HFFc6 (cell line): ENCODE measurements at places on chromosomes 5 and 9. TPM values are rescaled to one million over a fixed set of nuclear protein-coding genes. Genes with fewer than 3 reads are reported as not detected.

- DNase-seq = no peak
Observed at GRCh38 chr9:6927838-6928237, 170.1 kb downstream of the KDM4C start.

DNA sequence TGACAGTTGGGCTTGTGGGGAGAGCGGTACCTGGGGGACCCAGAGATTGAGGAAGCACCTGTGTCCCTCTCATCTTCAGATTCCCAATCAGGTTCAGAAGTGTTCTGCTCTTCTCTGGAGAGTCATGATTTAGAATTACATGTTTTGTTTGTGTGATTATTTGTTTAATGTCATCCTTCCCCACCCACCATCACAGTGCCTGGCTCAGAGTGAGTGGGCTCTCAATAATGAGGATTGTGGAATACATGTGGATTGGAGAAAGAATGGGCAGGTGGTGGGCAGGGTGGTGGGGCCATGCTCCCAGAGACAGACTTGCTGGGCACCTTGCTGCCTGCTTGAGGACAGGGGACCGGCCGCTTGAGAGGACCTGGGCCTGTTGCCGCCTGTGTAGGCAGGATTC, 88.0 kb downstream of the PPARGC1B start:
- DNase-seq = no peak

DNA sequence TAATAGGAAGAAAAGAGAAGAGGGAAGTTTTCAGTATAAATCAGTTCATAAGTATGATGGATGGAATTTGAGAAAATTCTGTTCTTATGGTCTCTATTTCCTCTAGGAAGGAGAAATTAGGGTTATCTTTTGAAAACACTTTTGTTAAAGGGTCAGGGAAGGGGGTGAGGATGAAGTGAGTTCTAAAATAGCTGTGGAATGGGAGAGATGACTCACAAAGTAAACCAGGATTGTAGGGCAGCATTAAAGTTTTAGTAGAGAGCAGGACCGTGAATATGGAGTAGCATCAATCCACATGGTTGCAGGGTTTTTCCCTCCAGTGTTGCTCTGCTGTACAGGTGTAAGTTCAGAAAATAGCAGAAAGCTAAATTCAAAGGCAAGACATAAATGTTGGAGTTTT, 32.4 kb downstream of the MUSK start:
- peak; percentile 34 for DNase-seq

Gene PCDHA1
- total RNA-seq = 0.09 to 0.21 TPM (median 0.21 TPM) in 3 replicates

- peak; percentile 69 for DNase-seq
Observed at GRCh38 chr5:122156724-122157325, 27.5 kb downstream of the ZNF474 start.

- DNase-seq = peak; percentile 53
Observed at GRCh38 chr5:31449174-31449573, 82.7 kb downstream of the DROSHA start.

Gene RIGI
- 4.5 to 6.0 TPM (median 4.8 TPM) in 3 replicates for total RNA-seq

DNA sequence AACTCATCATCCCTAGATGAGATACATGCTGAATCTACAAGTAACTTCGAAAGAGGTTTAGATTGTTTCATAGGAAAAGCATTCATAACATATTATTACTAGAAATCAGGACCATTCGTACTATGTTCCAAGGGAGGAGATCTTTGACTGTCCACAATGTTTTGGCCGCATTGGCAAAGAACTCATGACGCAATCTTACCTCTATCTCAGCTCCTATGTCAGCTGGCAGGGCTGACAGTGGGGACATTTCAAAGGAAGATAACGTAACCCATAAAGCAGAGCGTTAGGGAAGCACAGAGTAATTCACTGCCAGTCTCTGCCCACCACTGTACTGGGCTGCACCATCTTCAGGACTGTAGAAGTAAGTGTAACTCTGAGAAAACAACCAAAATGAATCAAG, 69.7 kb downstream of the EFNA5 start:
- DNase-seq = no peak

GRCh38 chr9:109383947-109384346, 63.1 kb upstream of the EPB41L4B start:
- DNase-seq = no peak

DNA sequence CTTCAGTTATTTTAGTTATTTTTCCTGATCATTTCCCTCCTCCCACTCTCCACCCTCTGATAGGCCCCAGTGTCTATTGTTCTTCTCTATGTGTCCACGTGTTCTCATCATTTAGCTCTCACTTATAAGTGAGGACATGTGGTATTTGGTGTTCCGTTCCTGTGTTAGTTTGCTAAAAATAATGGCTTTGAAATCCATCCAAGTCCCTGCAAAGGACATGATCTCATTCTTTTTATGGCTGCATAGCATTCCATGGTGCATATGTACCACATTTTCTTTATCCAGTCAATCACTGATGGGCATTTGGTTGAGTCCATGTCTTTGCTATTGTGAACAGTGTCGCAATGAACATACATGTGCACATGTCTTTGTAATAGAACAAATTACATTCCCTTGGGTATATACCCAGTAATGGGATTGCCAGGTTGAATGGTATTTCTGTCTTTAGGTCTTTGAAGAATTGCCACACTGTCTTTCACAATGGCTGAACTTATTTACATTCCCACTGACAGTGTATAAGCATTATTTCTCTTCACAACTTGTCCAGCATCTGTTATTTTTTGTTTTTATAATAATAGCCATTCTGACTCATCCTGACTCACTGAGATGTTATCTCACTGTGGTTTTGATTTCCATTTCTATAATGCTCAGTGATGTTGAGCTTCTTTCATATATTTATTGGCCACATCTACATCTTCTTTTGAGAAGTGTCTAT, 17.2 kb upstream of the DIRAS2 start:
- DNase-seq = peak; percentile 20

DNA sequence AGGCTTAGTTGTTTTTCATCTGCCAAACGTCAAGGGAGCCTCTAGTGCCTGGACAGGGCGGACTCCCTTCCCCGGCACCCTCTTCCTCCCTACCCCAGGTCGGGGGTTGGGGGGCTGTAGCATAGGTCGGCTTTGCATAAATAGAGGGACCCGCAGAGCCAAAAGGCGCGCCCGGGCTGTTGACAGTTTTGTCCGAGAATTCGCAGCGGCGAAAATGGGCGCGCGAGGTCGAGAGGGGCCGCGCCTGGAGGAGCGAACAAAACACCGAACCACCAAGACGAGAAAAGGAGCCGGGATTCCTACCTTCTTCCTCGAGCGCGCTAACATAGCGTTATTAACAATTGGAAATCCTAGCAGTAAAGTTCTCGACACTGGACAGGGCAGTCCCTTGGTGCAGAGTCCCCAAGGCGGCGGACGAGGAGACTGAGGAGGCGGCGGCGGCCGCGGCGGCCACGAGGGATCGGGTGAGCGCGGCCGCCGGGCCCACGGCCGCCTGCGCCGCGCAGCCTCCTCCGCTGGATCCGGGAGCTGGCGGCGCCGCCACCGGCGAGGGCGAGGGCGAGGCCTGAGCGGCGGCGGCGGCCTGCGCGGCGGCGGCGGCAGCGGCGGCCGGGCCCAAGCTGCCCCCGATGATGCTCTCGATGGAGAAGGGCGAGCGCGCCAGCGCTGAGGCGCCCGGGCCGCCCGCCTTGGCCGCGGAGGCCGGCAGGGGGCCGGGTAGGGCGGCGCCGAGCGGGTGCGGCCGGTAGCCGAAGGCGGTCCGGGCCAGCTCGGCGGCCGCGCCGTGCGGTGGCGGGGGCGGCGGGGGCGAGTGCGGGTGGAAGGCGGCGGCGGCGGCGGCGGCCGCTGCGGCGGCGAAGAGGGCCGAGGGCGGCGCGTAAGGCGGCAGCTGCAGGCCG, 1.7 kb downstream of the FOXD1 start:
- DNase-seq = no peak

Gene KIF4B
- 0.06 to 0.22 TPM (median 0.14 TPM) in 3 replicates for total RNA-seq

DNA sequence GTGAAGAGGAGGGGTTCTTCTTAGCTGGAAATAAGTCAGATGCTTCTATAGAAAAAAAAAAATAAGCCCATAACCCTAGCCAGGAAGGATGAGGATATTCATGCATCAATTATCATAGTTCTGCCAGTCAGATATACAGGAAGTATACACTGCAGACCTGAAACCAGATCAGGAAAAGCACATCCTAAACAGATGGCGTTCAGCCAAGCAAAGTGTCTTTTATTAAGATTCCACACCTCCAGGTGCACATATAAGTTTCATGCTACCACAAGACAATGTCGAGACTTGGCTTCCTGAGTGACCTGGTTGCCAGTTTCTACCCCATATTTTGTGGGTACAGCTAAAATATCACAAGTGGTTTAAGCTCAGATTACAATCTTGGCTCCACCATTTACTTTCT, 108.3 kb downstream of the CETN3 start:
- no peak for DNase-seq

DNA sequence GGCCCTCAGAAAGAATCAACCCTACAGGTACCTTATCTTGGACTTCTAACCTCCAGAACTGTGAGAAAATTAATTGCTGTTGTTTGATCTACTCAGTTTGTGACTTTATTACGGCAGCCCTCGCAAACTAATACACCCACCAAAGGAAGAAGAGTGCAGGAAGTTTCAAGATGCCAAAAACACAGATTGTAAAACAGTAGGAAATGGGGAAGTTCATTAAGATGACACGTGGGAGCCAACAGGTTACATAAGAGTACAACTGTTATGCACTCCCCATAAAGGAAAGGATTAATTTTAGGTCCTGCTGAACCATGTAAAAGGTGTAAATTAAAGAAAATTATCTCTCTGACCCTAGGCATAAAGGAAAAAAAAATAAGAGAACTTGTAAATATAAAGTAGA, 294.3 kb downstream of the EPB41L4A start:
- DNase-seq = no peak

- DNase-seq = no peak
Observed at GRCh38 chr5:139751236-139751635, 44.4 kb upstream of the PSD2 start.

Gene CCNO
- total RNA-seq = not detected in 2 replicates

DNA sequence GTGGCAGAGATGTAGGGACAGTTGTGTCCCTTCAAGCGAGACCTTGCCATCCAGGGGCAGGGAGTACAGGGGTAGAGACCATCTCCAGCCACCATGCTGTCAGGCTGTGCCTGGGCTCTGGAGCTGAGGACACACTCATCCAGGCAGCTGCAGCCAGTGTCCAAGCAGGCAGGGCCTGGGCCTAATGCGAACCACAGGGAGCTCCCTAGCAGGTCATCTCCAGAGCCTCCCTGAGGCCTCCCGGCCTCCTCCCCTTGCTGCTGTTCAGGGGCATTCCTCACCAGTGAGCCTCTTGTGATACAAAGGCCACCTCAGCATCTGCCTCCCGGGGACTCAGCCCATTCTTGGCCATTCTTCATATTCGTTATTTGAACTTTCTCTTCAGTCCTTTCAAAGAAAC, 35.0 kb downstream of the TPPP start:
- DNase-seq = no peak

GRCh38 chr5:37638897-37639296, 200.9 kb downstream of the GDNF start:
- peak; percentile 15 for DNase-seq

Gene BARHL1
- total RNA-seq = not detected in 3 replicates

GRCh38 chr5:132474131-132474723, 16.3 kb downstream of the IRF1 start:
- DNase-seq = no peak

Gene GHR
- 1.4 to 1.9 TPM (median 1.8 TPM) in 3 replicates for total RNA-seq

Gene CCL21
- total RNA-seq = not detected in 3 replicates

Gene INSYN2B
- total RNA-seq = 14.1 to 17.3 TPM (median 17.2 TPM) in 3 replicates

Gene WDR70
- total RNA-seq = 26.0 to 29.7 TPM (median 27.2 TPM) in 3 replicates

DNA sequence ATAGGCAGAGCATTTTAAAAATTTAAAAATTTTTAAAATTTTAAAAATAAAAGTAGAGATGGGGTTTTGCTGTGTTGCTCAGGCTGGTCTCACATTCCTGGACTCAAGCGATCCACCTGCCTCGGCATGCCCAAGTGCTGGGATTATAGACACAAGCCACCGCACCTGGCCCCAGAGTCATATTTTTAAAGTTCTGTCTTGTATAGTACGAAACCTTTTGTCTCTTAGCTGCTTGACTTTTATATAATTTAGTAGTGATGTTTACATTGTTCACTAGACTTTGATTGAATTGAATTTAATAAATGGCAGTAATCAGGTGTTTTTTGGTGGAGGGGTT, 31.0 kb downstream of the LRRTM2 start:
- DNase-seq = no peak

GRCh38 chr5:19301271-19301670, 686.7 kb downstream of the CDH18 start:
- DNase-seq = no peak

DNA sequence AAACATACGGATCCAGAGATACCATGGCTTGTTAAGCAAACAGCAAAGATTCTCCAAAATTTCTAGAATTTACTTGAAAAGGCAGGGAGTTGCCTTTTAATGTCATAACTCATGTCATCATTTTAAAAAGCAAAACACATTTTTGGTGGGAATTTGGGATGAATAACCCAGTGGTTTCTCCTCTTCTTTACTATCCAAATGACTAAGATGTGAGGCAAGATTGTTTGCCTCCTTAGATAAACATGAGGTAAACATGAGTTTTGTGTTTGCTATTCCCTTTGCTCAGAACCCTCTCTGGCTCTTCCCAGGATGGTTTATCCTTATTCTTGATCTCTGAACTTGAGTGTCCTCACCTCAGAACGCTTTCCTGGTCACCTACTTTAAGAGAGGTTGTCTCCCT, 267.0 kb downstream of the EBF1 start:
- no peak for DNase-seq

Gene NUTM2F
- not detected in 3 replicates for total RNA-seq

GRCh38 chr5:67215519-67216471, 19.2 kb upstream of the CD180 start:
- DNase-seq = peak; percentile 18

- DNase-seq = no peak
Observed at GRCh38 chr9:94300470-94301301, 27.8 kb downstream of the NUTM2F start.

Gene SLC6A18
- total RNA-seq = not detected in 3 replicates

Gene PITX1
- 13.3 to 26.0 TPM (median 19.9 TPM) in 3 replicates for total RNA-seq

Gene CCNJL
- total RNA-seq = not detected in 3 replicates

GRCh38 chr5:151053796-151054462, 26.9 kb downstream of the TNIP1 start:
- no peak for DNase-seq

Gene SOWAHA
- not detected in 3 replicates for total RNA-seq
